IMR-90 (cell line): ENCODE measurements at places on chromosomes 5 and 9. TPM values are rescaled to one million over a fixed set of nuclear protein-coding genes. Genes with fewer than 3 reads are reported as not detected.

The PRSS3 gene
- 16.4 and 26.9 TPM in 2 replicates for total RNA-seq

The TEK gene
- total RNA-seq, result 10.8 and 11.7 TPM in 2 replicates

The GGTA1 gene
- total RNA-seq, result not detected in 2 replicates

The DBH gene
- total RNA-seq, result not detected in 2 replicates

The SLC36A2 gene
- not detected in 2 replicates for total RNA-seq

- H3K4me3 ChIP-seq, result no peak overlapping the region
- H3K27ac ChIP-seq, result peak overlapping the region; percentile 96
- no peaks in the 10 kb centered on the region for H3K36me3 ChIP-seq
- peaks cover 10% of the 10 kb centered on the region for H3K4me1 ChIP-seq
- DNase-seq, result peak; percentile 100
These were observed 93.8 kb upstream of the BNC2 start for GRCh38 chr9:16964228-16964627.

DNA sequence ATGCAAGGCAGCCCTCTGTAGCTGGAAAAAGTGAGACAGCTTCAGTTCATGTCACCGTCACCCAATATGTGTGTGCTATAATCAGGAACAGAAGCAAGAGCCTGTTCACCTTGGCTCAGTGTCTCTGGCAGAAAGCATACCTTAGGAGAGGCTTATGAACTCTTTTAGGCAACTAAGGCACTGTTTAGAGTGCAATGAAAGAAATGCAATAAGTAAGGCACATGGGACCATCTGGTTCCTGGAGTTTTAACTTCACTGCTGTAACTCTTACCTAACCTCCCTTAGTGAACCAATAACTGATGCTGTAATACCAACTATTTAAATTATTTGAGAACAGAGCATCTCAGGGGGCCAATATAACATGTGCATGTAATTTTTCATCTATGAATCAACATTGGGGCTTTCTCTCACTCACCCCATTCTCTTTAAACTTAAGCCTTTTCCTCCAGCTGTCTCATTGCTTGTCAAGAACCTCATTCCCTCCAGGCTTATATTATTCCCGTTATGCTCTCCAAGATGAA is 32.4 kb downstream of the C9 start:
- no peaks in the 10 kb centered on the region for H3K36me3 ChIP-seq
- peaks cover 13% of the 10 kb centered on the region; the same call in 1 of the 2 replicates for H3K27me3 ChIP-seq
- no peak overlapping the region for H3K27ac ChIP-seq
- no peaks in the 10 kb centered on the region for H3K4me1 ChIP-seq

DNA sequence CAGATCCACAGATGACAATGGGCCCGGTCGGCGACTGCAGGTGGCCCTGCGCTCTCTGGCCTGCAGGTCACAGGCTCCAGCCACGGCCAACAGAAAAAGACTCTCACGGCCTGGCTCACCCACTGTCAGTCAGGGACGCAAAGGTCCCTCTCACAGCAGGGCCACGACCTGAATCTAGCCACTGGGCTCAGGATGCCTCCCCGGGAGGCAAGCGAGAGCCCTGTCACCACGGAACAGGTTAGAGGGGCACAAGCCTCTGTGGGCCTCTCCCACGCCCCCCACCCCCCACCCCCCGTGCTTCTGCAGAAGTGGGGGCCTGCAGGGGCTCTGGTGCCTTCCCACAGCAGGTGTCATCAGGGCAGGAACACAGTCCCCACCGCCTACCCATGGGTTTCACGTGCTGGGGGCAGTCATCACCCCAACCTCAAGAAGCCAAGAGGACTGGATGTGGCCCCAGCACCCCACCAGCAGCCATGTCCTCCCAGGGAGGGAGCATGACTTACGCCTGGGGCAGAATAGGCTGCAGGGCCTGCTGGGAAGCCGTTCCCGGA is 17.3 kb upstream of the EGFL7 start:
- H3K27me3 ChIP-seq, result peaks cover 17% of the 10 kb centered on the region
- no peak overlapping the region for H3K27ac ChIP-seq
- H3K36me3 ChIP-seq, result no peaks in the 10 kb centered on the region
- H3K4me3 ChIP-seq, result no peak overlapping the region
- DNase-seq, result no peak

GRCh38 chr9:126526218-126527108 is 87.3 kb upstream of the LMX1B start:
- H3K36me3 ChIP-seq, result no peaks in the 10 kb centered on the region
- DNase-seq, result no peak
- no peak overlapping the region for H3K27ac ChIP-seq
- no peaks in the 10 kb centered on the region for H3K4me1 ChIP-seq

DNA sequence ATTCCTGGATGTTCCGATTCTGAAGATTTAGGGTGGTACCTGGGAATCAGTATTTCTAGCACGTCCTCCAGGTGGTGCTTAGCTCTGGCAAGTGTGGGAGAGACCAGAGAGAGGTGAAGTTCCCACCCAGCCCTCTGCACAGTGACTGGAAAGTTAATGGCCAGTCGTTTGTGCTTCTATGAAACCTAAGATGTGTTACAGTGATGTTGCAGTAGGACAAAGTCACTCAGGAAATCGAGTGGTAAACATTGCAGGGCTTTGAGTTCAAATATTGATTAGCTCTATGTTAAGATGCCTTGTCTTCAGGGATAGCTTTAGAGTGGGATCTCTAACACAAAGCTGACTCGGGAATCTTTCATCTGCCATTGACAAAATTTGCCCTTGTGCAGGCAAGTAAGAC is 55.6 kb downstream of the PIK3R1 start:
- H3K27ac ChIP-seq, result no peak overlapping the region
- H3K4me1 ChIP-seq, result peaks cover 2% of the 10 kb centered on the region; the same call in 1 of the 2 replicates
- no peak for DNase-seq
- H3K4me3 ChIP-seq, result no peak overlapping the region
- H3K27me3 ChIP-seq, result no peaks in the 10 kb centered on the region

DNA sequence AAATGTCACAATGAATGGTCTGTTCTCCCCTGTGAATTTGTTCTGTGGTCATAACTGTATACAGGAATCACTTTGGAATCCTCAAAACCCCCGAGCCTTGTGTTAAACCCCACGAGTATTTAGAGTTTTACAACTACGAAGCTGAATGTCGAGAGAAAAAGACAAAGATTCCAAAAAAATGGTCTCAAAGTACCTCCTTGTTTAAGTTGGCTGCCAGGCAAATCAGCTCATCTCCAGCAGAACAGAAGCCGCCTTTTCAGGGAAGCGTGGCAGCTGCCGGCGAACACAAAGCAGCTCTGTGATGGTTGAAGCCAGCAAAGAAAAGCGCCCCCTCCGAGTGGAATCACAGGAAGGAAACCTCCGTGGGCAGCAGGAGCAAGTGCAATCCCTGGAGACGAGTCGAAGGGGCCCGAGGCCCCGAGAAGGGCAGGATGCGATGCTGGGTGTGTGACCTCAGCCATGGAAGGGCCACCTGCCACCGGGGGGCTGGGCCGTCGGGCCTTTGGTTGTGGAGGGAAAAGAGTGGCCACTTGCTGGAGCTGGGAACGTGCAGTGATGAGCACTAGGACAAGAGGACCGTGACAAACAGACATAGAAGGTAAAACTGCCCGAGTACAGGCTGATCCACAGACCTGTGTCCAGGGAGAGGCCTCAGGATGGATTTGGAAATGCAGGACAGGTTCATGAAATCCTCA is 706.4 kb downstream of the SEMA5A start:
- DNase-seq, result no peak
- no peak overlapping the region for H3K27ac ChIP-seq
- H3K4me1 ChIP-seq, result peaks cover 11% of the 10 kb centered on the region

GRCh38 chr9:113914517-113914916 is 38.4 kb downstream of the ZNF618 start:
- peaks cover 3% of the 10 kb centered on the region; the same call in 1 of the 2 replicates for H3K4me1 ChIP-seq
- no peaks in the 10 kb centered on the region for H3K27me3 ChIP-seq
- H3K27ac ChIP-seq, result no peak overlapping the region
- H3K36me3 ChIP-seq, result peaks cover 3% of the 10 kb centered on the region
- no peak for DNase-seq
- H3K4me3 ChIP-seq, result no peak overlapping the region

DNA sequence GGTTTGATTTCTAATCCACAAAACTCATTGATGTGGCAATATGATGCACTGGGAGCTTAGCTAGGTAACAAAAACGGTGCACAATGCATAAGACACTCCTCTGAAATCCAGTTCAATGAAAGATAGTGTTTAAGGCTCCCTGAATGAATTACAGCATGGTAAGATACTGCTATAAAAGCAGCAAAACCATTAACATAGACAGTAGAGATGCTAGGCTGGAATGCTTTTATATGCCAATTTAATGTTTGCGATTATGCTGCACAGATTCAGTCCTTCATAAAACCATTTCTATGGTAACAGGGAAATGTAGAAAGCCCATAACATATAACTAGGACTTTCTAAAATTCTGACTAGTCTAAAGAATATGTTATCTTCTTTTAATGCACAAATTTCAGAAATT is 180.8 kb upstream of the NUDT12 start:
- no peaks in the 10 kb centered on the region for H3K36me3 ChIP-seq
- H3K4me3 ChIP-seq, result no peak overlapping the region
- H3K27ac ChIP-seq, result no peak overlapping the region
- no peak for DNase-seq
- no peaks in the 10 kb centered on the region for H3K4me1 ChIP-seq
- H3K27me3 ChIP-seq, result no peaks in the 10 kb centered on the region

- DNase-seq, result no peak
- H3K27me3 ChIP-seq, result no peaks in the 10 kb centered on the region
- H3K27ac ChIP-seq, result no peak overlapping the region
- no peaks in the 10 kb centered on the region; the same call in 1 of the 2 replicates for H3K4me1 ChIP-seq
These were observed 194.4 kb upstream of the PTGER4 start for GRCh38 chr5:40485021-40485998.

GRCh38 chr5:137453483-137454080 is 45.5 kb downstream of the SPOCK1 start:
- no peak overlapping the region for H3K27ac ChIP-seq
- H3K4me3 ChIP-seq, result no peak overlapping the region
- H3K27me3 ChIP-seq, result no peaks in the 10 kb centered on the region
- peak; percentile 51 for DNase-seq
- H3K4me1 ChIP-seq, result no peaks in the 10 kb centered on the region

- H3K27me3 ChIP-seq, result no peaks in the 10 kb centered on the region
- peaks cover 5% of the 10 kb centered on the region for H3K4me1 ChIP-seq
- no peak overlapping the region for H3K27ac ChIP-seq
- peak; percentile 82 for DNase-seq
These were observed 29.5 kb downstream of the CCNH start for GRCh38 chr5:87383216-87383615.

DNA sequence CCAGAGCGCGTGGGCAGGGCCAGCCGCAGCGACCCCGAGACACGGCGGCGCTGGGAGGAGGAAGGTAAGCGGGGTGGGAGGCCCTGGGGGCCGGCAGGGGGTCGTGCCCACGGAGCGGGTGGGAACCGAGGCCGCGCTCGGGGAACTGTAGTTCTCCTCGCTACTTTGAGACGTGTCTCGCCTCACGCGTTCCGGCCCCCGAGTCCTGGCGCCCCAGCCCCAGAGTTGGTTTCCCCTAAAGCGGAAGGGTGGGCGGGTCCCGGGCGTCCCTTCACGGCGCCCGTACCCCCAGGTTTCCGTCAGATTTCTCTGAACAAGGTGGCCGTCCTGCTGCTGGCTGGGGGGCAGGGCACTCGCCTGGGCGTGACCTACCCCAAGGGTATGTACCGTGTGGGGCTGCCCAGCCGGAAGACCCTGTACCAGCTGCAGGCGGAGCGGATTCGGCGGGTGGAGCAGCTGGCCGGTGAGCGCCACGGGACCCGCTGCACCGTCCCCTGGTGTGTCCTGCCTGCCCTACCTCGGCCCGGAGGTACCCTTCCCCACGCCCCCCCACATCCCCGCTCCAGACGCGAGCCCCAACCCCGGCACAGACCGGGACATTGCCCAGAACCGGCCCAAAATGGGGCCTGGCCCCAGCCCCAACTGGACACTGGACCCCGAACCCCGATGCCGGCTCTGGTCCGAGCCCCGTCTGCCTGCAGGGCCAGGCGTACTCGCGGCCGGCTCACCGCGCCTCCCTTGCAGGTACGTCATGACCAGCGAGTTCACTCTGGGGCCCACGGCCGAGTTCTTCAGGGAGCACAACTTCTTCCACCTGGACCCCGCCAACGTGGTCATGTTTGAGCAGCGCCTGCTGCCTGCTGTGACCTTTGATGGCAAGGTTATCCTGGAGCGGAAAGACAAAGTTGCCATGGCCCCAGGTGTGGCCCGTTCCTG is 709 bp downstream of the UAP1L1 start:
- peaks cover 24% of the 10 kb centered on the region; the same call in 1 of the 2 replicates for H3K36me3 ChIP-seq
- no peaks in the 10 kb centered on the region for H3K27me3 ChIP-seq
- H3K27ac ChIP-seq, result peak overlapping the region; percentile 13; the same call in 1 of the 2 replicates
- no peak for DNase-seq
- peaks cover 4% of the 10 kb centered on the region for H3K4me1 ChIP-seq

DNA sequence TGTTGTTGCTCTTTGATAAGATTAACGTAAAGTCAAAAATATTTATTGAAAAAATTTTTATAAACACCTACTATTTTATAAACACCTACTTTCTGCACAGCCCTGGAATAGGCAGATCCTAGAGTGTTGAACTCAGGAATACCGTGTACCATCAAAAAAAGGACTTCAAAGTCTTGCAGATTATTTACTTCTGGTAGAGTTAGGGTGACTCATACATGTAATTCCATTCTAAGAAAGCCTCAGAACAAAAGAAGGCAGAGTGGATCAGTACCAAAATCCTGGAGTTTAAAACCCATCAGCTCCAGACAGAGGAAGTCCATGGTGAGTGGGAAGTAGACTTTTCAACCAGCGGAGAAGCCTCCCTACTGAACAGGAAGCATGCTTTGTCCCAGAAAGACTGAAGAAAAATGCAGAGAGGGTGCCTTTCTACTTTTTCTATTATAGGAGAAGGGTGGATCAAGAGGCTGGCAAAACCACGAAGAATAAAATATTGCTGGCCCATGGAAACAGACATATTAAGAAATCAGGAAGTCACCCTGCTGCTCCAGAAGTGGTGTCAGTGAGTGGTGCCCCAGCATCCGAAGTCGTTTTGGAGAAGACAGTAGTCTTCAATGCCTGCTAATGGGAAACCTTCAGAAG is 45.1 kb upstream of the DAB2 start:
- H3K27me3 ChIP-seq, result no peaks in the 10 kb centered on the region
- H3K4me3 ChIP-seq, result no peak overlapping the region
- no peak overlapping the region for H3K27ac ChIP-seq
- no peak for DNase-seq
- peaks cover 4% of the 10 kb centered on the region; the same call in 1 of the 2 replicates for H3K4me1 ChIP-seq
- no peaks in the 10 kb centered on the region for H3K36me3 ChIP-seq

DNA sequence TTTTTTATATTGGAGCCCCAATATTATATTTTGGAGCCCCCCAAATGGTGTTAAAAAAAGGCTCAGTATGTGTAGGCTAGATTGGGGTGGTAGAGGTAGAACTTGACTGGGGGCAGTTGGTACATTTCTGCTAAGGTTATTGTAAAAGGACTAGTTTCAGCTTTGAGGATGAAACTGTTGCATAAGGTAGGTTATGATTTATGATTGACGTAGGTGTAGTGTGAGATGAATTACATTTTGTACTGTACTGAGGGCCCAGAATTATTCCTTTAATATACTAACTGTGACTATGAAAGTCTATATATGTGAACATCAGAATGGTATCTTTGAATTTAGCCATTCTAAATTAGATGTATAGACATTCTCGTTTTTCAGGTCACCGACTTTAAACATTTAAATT is 3.6 kb downstream of the RIC1 start:
- no peak for DNase-seq
- no peaks in the 10 kb centered on the region for H3K27me3 ChIP-seq
- H3K4me1 ChIP-seq, result peaks cover 2% of the 10 kb centered on the region; the same call in 1 of the 2 replicates
- H3K27ac ChIP-seq, result no peak overlapping the region
- no peak overlapping the region for H3K4me3 ChIP-seq
- peaks cover 4% of the 10 kb centered on the region for H3K36me3 ChIP-seq

GRCh38 chr9:130884542-130885483 is 11.8 kb downstream of the QRFP start:
- H3K36me3 ChIP-seq, result peaks cover 86% of the 10 kb centered on the region
- H3K4me1 ChIP-seq, result peaks cover 15% of the 10 kb centered on the region; the same call in 1 of the 2 replicates
- H3K27ac ChIP-seq, result no peak overlapping the region
- H3K4me3 ChIP-seq, result no peak overlapping the region

GRCh38 chr5:6085341-6085860 is 292.9 kb downstream of the MED10 start:
- no peak overlapping the region for H3K27ac ChIP-seq
- no peak overlapping the region for H3K4me3 ChIP-seq
- no peak for DNase-seq
- no peaks in the 10 kb centered on the region for H3K27me3 ChIP-seq
- H3K4me1 ChIP-seq, result no peaks in the 10 kb centered on the region
- H3K36me3 ChIP-seq, result no peaks in the 10 kb centered on the region
